ENCODE measurements at places on chromosomes 16 and 17.

DNA sequence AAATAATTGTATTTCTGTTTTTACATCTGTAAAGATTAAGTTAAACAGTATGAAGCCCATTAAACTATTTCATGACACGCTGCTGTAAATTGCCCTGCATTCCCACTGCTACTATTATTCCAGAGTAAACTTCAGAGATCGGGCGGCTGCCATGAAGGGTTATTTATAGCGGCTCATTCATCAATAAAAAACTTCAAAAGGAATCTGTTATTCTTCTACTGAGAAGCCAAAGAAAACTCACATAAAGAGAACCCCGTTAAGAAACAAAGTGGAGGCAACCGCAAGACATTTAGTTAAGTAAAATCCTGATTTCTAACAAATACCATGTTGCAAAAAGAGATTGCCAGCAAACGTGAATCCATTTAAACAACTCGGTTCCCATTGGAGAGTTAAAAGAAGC, 16.4 kb downstream of the FOXL1 start:
- no peak for DNase-seq

GRCh38 chr16:63982110-63982509, 1139.8 kb downstream of the CDH11 start:
- no peak for DNase-seq

DNA sequence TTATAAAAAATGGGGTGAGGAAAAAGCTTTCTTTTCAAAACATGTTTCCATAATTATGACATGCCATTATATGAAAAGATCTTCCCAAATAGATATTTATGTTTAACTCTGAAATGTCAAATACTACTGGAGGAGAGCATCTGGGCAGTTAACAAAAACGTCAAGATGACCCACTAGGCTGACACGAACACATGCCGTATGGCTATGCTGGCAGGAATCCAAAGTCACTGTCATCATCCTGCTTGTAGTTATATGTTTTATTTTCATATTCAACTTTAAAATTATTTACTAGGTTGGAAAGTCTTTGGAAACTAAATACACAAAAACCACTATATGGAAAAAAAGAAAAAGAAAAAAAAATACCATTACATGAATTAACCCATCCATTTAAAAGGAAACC, 27.3 kb downstream of the ANKFY1 start:
- no peak for DNase-seq

DNA sequence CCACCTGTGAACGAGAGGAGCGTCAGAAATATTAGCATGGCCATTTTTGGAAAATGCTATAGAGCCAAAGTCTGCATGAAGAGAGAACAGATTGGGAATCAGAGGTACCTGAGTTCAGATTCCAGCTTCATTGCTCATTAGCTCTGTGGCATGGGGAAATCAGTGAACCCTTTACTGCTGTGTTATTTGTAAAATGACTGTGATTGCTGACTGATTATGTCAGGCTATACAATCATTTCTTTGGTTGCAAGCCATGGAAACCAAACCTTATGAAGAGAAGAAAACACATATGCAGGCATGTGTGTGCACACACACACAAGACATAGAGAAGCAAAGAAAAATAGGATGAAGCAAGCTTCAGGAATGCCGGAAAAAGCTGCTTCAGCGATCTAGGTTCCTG, 101.4 kb upstream of the HSBP1 start:
- DNase-seq: no peak

DNA sequence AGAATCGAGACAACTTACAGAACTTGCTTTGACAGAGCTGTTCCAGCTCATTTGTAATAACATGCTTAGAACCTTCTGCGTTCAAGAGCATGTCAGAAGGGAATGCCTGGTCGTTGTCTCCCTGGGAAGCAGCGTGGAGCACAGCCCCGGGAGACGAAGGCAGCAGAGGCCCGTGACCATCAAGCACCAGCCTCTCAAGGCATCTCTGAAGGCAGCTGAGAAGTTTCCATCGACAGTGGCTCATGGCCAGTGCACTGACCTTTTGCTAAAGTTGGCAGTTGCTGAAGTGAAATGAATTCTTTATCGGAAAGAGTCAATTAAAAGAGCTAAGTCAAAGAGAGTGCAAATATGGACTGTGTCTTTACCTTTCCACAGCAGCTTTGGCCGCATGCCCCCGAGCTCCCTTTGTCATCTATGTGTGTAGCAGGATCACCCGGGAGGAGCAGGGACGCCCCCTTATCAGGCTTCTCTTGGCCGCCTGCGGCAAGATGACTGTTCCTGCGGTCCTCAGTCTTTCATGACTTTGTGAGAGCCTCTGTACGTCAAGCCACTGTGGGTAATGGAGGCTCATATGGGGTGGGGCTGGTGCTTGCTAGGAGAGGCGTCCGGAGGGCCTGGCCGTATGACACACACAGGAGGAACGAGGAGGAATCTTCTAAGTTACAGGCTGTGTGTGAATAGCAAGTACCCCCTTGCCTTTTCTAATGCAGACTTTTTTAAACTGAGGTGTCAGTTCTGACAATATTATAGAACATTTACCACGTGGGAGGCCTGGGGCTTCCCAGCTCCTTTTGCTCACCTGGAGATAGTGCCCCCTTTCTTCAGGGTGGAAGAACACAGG, 54.2 kb downstream of the LDHD start:
- no peak for DNase-seq

- DNase-seq: no peak
Observed at GRCh38 chr16:50367777-50368409, 895 bp downstream of the BRD7 start.

- DNase-seq: peak; percentile 37
Observed at GRCh38 chr17:76659928-76660655, 16.5 kb upstream of the ST6GALNAC1 start.

- no peak for DNase-seq
Observed at GRCh38 chr17:4334776-4335584, 31.5 kb downstream of the UBE2G1 start.

- DNase-seq: no peak
Observed at GRCh38 chr16:88494335-88495154, 41.5 kb downstream of the ZFPM1 start.
